ENCODE measurements at places on chromosomes 13 and 19. TPM values are rescaled to one million over a fixed set of nuclear protein-coding genes. Genes with fewer than 3 reads are reported as not detected.

The PET100 gene
- polyA plus RNA-seq = 87.5 TPM

The TBXA2R gene
- polyA plus RNA-seq = 1.2 TPM

- peaks cover 24% of the 10 kb centered on the region for H3K27me3 ChIP-seq
- no peaks in the 10 kb centered on the region for H3K4me1 ChIP-seq
- no peak overlapping the region for H3K27ac ChIP-seq
- no peak overlapping the region for H3K4me3 ChIP-seq
These were observed 1.4 kb upstream of the KCNN1 start for GRCh38 chr19:17965370-17966128.

DNA sequence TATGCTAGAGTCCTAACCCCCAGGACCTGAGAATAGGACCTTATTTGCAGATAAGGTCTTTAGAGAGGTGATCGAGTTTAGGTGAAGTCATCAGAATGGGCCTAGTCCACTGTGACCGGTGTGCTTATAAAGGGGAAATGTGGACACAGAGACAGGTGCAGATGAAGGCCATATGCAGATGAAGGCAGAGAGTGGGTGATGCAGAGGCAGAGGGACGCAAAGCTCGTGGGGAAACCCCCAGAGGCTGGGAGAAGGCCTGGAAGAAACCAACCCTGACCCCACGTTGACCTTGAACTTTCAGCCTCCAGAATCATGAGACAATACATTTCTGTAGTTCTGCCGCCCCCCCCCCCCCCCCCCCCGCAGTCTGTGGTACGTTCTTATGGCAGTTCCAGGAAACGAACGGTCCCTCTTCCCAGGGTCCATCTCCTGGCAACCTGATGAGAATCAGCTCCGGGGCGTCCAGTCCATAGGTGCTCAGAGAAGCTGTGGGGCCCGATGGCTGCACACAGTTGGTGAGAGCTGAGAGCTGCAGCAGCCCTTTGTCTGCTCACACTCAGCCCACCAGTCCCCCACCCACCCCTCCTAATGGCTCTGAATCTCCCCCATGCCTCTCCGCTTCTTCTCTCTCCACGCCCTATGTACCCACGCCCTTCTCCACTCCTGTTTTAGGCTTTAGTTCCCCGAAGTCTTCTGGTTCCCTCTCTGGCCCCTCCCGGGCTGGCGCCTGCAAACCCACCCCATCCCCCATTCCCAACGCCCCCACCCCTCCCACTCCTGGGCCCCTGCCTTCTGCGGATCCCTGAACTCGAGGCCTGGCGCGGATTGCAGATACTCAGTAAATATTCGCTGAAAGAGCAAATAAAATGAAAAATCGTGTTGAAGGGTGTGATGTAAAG lies 218.3 kb upstream of the MAB21L1 start:
- no peaks in the 10 kb centered on the region for H3K4me1 ChIP-seq
- no peak for DNase-seq
- no peaks in the 10 kb centered on the region for H3K27me3 ChIP-seq
- no peak overlapping the region for H3K4me3 ChIP-seq
- H3K27ac ChIP-seq = no peak overlapping the region

DNA sequence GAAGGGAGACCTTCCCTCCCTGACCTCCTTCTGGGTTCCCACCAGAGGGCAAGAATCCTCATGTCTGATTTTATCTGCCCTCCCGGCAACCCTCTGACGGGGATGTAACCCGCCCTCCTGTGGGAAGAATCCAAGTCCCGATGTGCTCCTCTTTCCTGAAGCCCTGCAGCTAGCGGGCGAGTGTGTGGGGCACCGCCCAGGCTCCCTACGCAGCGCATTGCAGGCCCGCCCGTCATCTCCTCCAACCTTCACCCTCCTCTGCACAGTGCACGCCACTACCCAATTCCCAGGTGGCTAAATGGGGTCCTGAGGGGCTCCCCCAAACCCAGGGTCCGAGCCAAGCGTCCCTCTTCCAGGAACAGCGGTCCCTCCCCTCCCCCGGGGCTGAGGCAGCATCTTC lies 7.3 kb downstream of the LAIR1 start:
- no peak overlapping the region for H3K4me3 ChIP-seq
- DNase-seq = no peak
- H3K4me1 ChIP-seq = no peaks in the 10 kb centered on the region
- no peaks in the 10 kb centered on the region for H3K36me3 ChIP-seq
- H3K27me3 ChIP-seq = no peaks in the 10 kb centered on the region

- H3K36me3 ChIP-seq = peaks cover 52% of the 10 kb centered on the region
- no peak overlapping the region for H3K4me3 ChIP-seq
- DNase-seq = no peak
These were observed 12.3 kb downstream of the TSSK6 start for GRCh38 chr19:19502808-19503602.

DNA sequence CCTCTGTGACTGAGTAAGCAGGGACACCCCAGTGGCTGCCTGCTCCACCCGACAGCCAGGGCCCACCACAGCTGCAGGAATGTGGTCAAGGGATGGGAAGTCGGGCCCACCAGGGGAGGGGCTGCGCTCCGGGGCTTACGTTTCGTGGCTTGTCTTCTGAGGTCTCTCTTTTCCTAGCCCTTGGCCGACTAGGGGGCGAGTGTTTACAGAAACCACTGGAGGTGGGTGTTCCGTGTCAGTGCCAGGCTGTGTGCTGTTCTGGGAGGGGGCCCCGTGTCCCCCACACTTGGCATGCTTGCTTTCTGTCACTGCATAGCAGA lies 4.5 kb downstream of the ADAT3 start:
- H3K27me3 ChIP-seq = no peaks in the 10 kb centered on the region
- no peak overlapping the region for H3K27ac ChIP-seq
- H3K4me3 ChIP-seq = no peak overlapping the region
- H3K36me3 ChIP-seq = no peaks in the 10 kb centered on the region

- H3K27ac ChIP-seq = no peak overlapping the region
- no peak overlapping the region for H3K4me3 ChIP-seq
- H3K4me1 ChIP-seq = peaks cover 2% of the 10 kb centered on the region
- H3K27me3 ChIP-seq = no peaks in the 10 kb centered on the region
These were observed 5.9 kb downstream of the MTMR6 start for GRCh38 chr13:25281193-25281934.

GRCh38 chr13:44116562-44117332 lies 237.0 kb downstream of the LACC1 start:
- H3K36me3 ChIP-seq = no peaks in the 10 kb centered on the region
- H3K27ac ChIP-seq = no peak overlapping the region
- no peak overlapping the region for H3K4me3 ChIP-seq
- H3K27me3 ChIP-seq = no peaks in the 10 kb centered on the region

The IGFL2 gene
- polyA plus RNA-seq = not detected

DNA sequence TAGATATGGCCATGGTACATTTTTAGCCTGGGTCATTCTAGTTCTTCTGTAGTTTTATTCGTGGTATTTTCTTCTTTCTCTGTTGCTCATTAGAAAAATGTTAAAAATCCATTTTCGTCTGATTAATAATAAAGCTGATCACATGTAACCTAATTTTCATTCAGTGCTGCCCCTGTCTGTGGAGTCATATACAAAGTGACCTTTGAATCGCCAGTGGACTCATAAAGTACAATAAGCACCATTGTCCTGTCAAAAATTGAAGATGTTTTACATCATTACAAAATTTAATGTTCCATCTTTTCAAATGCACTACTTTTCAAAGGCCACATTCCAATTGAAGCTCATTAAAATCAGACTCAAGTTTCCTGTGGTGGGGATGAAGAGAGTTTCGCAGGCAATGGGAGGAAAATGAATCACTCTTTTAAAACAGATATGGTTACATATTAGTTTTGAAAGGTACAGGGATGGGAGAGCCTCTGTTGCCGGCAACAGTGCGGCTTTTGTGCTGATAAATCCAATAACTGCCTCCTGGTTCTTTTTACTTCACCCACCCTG lies 205.4 kb downstream of the ZNF536 start:
- no peaks in the 10 kb centered on the region for H3K27me3 ChIP-seq
- H3K4me1 ChIP-seq = no peaks in the 10 kb centered on the region
- no peaks in the 10 kb centered on the region for H3K36me3 ChIP-seq
- DNase-seq = no peak

DNA sequence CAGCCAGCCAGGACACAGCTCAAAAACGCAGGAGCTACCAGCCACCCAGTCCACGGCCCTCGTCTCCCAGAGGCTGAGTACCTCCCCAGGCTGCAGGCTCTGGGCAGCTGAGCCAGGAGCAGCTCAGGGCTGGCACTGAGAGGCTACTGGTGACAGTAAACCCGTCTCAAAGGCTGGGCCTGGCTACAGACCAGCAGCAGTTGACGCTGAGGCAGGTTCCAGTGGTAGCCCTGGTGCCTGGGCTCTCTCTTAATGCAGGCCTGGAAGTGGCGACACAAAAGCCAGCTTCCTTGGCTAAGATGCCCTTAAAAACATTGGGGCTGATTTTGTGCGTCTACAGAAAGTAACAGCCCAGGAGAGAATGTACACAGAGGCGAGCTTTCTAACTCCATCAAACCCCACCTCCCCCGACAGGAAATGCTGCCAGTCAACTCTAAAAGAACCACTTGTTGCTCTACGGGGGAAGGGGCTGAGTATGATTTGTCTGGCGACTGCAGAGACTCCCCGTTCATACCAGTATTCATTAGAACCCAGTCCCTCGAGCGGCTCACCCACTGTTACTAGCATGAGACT lies 126.3 kb downstream of the STK24 start:
- peaks cover 9% of the 10 kb centered on the region for H3K36me3 ChIP-seq
- no peak overlapping the region for H3K4me3 ChIP-seq
- H3K4me1 ChIP-seq = no peaks in the 10 kb centered on the region
- peak overlapping the region; percentile 44 for H3K27ac ChIP-seq

- DNase-seq = no peak
- H3K27ac ChIP-seq = no peak overlapping the region
- H3K4me1 ChIP-seq = no peaks in the 10 kb centered on the region
These were observed 26.7 kb upstream of the POP4 start for GRCh38 chr19:29579308-29579910.

The PHLDB3 gene
- polyA plus RNA-seq = 19.7 TPM

The ELSPBP1 gene
- not detected for polyA plus RNA-seq

GRCh38 chr13:37123337-37123736 lies 17.9 kb upstream of the CSNK1A1L start:
- H3K27me3 ChIP-seq = no peaks in the 10 kb centered on the region
- DNase-seq = no peak
- H3K4me3 ChIP-seq = no peak overlapping the region
- H3K4me1 ChIP-seq = no peaks in the 10 kb centered on the region

The ZNF441 gene
- 7.5 TPM for polyA plus RNA-seq

DNA sequence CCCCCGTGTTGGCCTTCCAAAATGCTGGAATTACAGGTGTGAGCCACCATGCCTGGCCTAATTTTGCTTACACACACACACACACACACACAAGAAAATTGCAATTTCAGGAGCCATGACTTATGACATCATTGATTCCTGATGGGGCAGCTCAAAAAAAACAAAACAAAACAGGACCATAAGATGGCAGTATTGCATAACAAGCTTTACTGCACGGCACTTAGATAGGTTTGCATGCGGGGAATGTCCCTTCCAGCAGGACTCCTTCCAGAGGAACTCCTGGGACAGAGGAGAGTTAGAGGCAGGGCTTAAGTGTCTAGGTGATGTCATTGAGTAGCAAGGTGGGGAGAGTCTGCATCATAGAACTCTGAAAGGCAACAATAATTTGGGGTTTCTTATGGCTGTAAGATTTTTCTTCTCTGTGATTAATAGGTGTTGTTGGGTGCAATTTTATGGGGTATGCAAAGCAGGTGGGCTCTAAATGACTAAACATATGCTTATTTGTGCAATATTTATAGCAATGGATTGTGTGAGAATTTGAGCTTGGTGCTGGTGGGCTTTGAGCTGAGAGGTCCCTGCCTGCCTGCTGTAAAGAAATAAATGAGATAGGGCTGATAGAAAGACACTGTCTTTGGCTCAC lies 9.0 kb upstream of the ACSBG2 start:
- no peaks in the 10 kb centered on the region for H3K4me1 ChIP-seq
- H3K36me3 ChIP-seq = no peaks in the 10 kb centered on the region
- peak; percentile 26 for DNase-seq
- H3K27me3 ChIP-seq = no peaks in the 10 kb centered on the region

GRCh38 chr13:73879346-73880015 lies 254.7 kb downstream of the KLF12 start:
- H3K4me1 ChIP-seq = no peaks in the 10 kb centered on the region
- H3K27ac ChIP-seq = no peak overlapping the region
- H3K4me3 ChIP-seq = no peak overlapping the region
